PC-3 (cell line): ENCODE measurements at places on chromosomes 16 and 17. TPM values are rescaled to one million over a fixed set of nuclear protein-coding genes. Genes with fewer than 3 reads are reported as not detected.

Gene KRT25
- not detected in 2 replicates for total RNA-seq

Gene SPAG9
- 90.5 and 98.1 TPM in 2 replicates for total RNA-seq

Gene ADORA2B
- total RNA-seq: 118 and 130 TPM in 2 replicates

Gene KRT15
- total RNA-seq: 121 and 144 TPM in 2 replicates

Gene RAB11FIP4
- 4.2 and 4.5 TPM in 2 replicates for total RNA-seq

Gene KRTAP1-5
- 0.51 TPM in 1 of 2 replicates, not detected in the other for total RNA-seq

Gene C17orf113
- total RNA-seq: 0.62 and 1.8 TPM in 2 replicates

Gene CCL7
- total RNA-seq: not detected in 2 replicates

Gene CDRT15
- total RNA-seq: not detected in 2 replicates

- DNase-seq: peak; percentile 74
- peaks cover 5% of the 10 kb centered on the region; the same call in 1 of the 2 replicates for H3K27me3 ChIP-seq
- H3K36me3 ChIP-seq: no peaks in the 10 kb centered on the region
- no peaks in the 10 kb centered on the region for H3K4me1 ChIP-seq
Measured at GRCh38 chr17:12180644-12181261, 160.1 kb downstream of the MAP2K4 start.

DNA sequence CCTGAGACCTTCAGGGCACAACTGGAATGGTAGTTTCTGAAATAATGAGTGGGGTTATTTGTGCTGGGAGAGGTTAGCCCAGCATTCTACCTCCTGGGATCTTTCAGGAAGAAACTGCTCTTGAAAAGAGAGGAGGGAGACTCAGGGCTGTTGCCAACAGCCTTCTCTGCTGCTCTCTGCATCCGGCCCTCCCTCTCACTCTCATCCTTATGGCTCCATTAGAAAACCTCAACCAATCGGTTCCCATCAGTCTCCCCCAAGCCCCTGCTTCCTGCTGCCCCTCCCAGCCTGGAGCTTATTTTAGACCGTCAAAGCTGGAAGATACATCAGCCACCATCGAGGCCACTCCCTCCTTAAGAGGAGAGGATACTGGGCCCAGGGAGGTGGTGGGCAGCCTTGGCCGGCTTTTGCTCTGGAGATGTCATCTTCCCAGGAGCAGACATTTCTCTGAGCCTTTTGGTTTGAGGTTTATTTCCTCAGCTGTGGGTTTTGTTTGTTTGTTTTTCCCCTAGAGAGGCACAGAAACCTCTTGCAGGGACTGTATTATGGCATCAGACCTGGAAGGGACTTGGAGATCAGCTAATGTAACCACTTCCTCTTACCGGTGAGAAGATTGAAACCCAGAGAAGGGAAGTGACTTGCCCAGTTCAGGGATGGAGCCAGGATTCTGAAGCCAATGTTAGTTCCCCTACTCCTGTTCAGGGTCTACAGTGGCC lies 2.7 kb downstream of the MPRIP start:
- H3K36me3 ChIP-seq: peaks cover 62% of the 10 kb centered on the region
- no peaks in the 10 kb centered on the region for H3K27me3 ChIP-seq
- H3K4me1 ChIP-seq: peaks cover 43% of the 10 kb centered on the region
- H3K27ac ChIP-seq: peak overlapping the region; percentile 77

- DNase-seq: no peak
- peaks cover 22% of the 10 kb centered on the region for H3K4me1 ChIP-seq
- H3K36me3 ChIP-seq: no peaks in the 10 kb centered on the region
- H3K4me3 ChIP-seq: no peak overlapping the region
Measured at GRCh38 chr17:2064980-2065785, 10.3 kb downstream of the HIC1 start.

DNA sequence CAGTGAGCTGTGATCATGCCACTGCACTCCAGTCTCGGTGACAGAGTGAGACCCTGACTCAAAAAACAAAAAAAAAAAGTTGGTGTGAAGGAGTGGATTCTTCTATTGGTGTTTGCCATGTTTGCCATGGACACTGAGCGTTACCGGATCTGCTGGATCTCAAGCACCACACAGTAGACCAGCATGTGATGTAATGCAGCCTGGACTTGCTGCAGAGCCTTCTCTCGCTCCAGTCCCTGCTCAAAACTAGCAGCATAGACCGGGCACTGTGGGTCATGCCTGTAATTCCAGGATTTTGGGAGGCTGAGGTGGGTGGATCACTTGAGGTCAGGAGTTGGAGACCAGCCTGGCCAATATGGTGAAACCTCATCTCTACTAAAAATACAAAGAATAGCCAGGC lies 50.4 kb downstream of the BCL7C start:
- no peak for DNase-seq
- H3K27ac ChIP-seq: no peak overlapping the region
- H3K27me3 ChIP-seq: no peaks in the 10 kb centered on the region
- H3K36me3 ChIP-seq: no peaks in the 10 kb centered on the region

GRCh38 chr16:1960665-1961630 lies 1.6 kb downstream of the NDUFB10 start:
- H3K27ac ChIP-seq: 0 out of 2 replicates have a peak overlapping the region, but pooled peaks have one; percentile 14
- H3K27me3 ChIP-seq: no peaks in the 10 kb centered on the region
- peak; percentile 56 for DNase-seq
- peak overlapping the region; percentile 91 for H3K4me3 ChIP-seq
- peaks cover 9% of the 10 kb centered on the region; the same call in 1 of the 2 replicates for H3K4me1 ChIP-seq
- peaks cover 22% of the 10 kb centered on the region for H3K36me3 ChIP-seq

DNA sequence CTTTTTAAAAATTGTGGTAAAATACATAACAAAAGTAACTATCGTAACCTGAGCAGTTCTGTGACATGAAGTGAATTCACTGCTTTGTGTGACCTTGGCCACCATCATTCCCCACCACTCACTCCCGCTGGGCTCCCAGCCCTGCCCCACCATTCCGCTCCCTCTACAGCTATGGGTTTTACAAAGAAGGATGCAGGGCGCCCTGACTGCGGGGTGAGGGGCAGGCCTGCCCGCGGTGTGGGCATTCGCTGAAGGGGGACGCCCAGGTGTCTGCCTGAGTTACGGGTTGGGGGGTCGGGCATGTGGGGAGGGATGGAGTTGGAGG lies at the start of gene CEMP1:
CEMP1 (minus strand) TSS at position 38 of the 325 bp plus-strand sequence. CDS start 335 bp downstream, outside the sequence.
- H3K36me3 ChIP-seq: no peaks in the 10 kb centered on the region; the same call in 1 of the 2 replicates
- peak within 1 kb of the TSS; percentile 51 for H3K27ac ChIP-seq
- DNase-seq: no peak
- peak within 1 kb of the TSS; percentile 69 for H3K4me3 ChIP-seq
- no peaks in the 10 kb centered on the region for H3K27me3 ChIP-seq
- H3K4me1 ChIP-seq: peaks cover 7% of the 10 kb centered on the region; the same call in 1 of the 2 replicates

DNA sequence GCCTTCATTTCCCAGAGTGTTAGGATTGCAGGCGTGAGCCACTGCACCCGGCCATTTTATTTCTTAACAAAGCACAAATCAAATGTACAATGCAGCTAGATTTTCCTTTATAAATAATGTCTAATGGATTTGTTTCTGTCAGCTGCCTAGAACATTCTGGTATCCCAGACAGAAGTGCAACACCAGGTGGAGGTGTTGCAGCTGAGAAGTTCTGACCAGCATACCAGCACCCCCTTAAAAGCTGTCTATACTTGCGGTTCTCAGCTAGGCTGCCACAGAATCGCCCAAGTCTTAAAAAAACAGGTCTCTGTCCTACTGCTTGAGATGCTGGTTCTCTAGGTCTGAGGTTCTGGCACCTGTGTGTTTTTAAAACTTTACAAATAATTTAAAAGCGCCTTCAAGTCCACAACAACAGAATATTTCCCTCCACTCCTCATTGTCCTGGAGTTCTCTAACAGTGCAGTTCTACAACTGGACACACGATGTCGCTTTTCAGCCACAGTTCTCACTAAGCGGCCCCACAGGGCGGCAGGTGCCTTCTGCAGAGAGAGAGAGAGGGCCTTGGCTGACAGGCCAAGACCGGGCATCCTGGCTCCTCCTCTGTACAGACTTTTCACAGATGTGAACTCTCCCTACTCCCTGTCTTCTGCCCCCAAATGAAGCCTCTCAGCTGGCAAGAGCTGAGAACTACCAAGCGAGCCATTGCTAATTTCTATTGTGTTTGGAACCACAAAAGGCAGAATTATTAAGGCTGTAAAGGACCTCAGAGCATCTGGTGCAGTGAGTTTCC lies 32.6 kb upstream of the MEOX1 start:
- no peak overlapping the region for H3K27ac ChIP-seq
- H3K27me3 ChIP-seq: no peaks in the 10 kb centered on the region
- H3K4me3 ChIP-seq: peak overlapping the region; percentile 24; the same call in 1 of the 2 replicates
- peak; percentile 97 for DNase-seq
- no peaks in the 10 kb centered on the region for H3K36me3 ChIP-seq

DNA sequence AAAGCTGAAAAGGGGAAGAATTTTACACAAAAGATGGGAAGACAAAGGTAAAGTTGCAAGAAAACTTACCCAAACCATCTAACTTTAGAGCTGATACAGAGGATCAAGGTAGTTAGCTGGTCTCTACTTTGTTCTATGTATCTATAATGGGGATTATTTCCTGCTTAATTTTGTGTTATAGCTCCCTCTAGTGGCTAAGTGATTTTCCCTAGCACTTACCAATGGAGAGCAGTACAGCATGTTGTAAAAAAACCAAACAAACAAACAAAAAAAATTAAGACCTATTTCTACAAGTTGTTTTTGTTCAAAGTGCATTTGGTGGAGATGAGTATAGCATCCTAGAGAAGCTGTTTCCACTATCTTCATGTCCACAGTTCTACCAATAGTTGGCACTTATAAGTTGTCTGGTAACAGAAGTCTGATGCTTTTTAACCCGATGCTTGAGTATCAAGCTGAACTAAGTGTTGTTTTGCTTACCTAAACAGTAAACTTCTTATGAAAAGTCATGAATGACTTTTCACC lies 7.5 kb downstream of the SRSF1 start:
- no peak overlapping the region for H3K27ac ChIP-seq
- H3K4me1 ChIP-seq: peaks cover 25% of the 10 kb centered on the region
- no peak overlapping the region for H3K4me3 ChIP-seq
- peak; percentile 93 for DNase-seq
- peaks cover 66% of the 10 kb centered on the region for H3K36me3 ChIP-seq
- no peaks in the 10 kb centered on the region for H3K27me3 ChIP-seq

DNA sequence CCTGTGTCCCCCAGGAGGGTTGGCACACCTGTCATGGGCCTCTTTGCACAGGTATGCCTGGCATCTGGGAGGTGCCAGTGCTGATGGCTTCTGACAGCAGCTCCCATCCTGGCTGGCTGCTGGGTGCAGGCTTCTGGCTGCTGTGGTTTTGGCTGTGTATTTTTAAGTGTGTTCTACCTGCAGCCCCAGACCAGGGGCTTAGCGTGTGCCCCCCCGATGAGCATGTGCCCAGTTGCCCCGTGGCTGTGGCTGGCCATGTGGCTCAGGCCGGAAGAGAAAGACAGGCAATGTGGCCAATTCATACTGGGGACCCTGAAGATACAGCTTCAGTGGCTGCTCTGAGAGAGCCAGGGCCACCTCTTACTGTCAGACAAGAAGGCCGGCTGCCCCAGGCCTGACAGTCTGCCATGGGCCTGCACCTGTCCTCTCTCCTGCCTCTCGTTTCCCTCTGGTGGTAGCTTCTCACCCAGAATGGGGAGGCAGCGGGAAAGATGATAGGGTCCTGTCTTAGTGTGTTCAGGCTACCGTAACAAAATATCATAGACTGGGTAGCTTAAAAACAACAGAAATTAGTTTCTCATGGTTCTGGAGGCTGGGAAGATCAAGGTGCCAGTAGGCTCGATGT lies 37.6 kb upstream of the LGALS9 start:
- H3K27me3 ChIP-seq: no peaks in the 10 kb centered on the region
- no peak for DNase-seq
- H3K4me1 ChIP-seq: no peaks in the 10 kb centered on the region

DNA sequence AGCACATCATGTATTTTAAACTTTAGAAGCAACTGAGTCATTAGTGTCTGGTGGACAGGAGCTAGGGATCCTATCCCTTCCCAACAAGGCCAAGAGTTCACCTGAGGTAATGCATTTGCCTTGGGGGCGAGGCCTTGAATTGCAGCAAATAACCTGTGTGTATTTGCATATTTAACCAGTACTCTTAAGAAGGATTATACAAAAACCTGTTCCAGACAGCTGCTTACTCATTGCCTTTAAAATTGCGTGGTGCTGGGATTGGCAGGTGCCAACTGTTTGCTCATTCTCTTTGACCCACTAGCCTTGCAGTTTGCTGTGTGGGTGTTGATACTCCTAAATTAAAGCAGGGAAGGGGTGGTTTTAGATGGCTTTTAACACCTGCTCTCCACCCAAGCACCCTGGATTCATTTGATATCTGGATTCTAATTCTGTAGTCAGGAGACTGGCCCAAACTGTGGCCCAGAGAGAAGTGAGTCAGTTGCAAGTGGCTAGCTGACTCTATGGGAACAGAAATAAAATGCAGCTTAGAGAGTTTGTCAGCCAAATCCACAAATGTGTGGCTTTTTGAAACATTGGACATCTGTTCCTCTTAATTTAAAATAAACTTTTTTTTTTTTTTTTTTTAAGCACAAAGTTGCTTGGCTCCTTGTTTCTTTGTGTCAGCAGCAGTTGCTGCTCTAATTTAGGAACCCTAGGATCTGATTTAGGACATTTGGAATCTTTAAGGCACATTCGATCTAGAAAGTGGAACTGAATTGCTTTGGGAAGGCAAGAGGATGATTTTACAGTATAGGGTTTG lies 46.9 kb downstream of the TUBD1 start:
- no peaks in the 10 kb centered on the region for H3K27me3 ChIP-seq
- peaks cover 5% of the 10 kb centered on the region for H3K36me3 ChIP-seq
- DNase-seq: peak; percentile 99
- H3K4me3 ChIP-seq: peak overlapping the region; percentile 54
- peak overlapping the region; percentile 95 for H3K27ac ChIP-seq

DNA sequence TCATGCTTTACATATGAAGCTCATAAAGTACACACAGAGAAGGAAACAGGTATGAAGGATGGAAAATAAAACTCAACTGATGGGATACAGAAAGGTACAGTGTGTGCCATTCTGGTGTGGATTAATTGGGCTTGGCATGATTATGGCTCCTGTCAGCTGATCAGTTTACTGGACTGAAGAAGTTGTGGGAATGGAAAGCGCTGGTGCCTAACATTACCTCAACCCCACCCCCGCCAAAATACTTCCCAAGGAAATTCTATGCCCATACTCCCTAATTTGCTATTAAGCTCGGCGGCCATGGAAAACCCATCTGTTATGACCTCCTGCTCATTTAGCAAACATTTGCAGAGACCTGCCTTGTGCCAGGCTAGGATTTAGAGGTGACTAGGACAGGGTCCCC lies 16.6 kb upstream of the PMFBP1 start:
- no peaks in the 10 kb centered on the region for H3K27me3 ChIP-seq
- no peaks in the 10 kb centered on the region for H3K4me1 ChIP-seq
- H3K36me3 ChIP-seq: no peaks in the 10 kb centered on the region
- no peak overlapping the region for H3K4me3 ChIP-seq

GRCh38 chr16:13426269-13426668 lies 493.7 kb upstream of the ERCC4 start:
- no peak overlapping the region for H3K27ac ChIP-seq
- no peaks in the 10 kb centered on the region for H3K4me1 ChIP-seq
- H3K4me3 ChIP-seq: no peak overlapping the region
- no peaks in the 10 kb centered on the region for H3K36me3 ChIP-seq
- DNase-seq: no peak
- no peaks in the 10 kb centered on the region for H3K27me3 ChIP-seq
